ENCODE measurements at places on chromosomes 12 and 14.

GRCh38 chr12:80829767-80830166 is 108.0 kb downstream of the LIN7A start:
- no peak for DNase-seq

- DNase-seq, result no peak
These were observed 246.3 kb downstream of the PRKD1 start for GRCh38 chr14:29681316-29681715.

- no peak for DNase-seq
These were observed 234.9 kb downstream of the SUDS3 start for GRCh38 chr12:118611295-118611694.

- DNase-seq, result no peak
These were observed 8.6 kb downstream of the ASB2 start for GRCh38 chr14:93967637-93968250.

GRCh38 chr12:76422543-76423438 is 74.6 kb upstream of the BBS10 start:
- no peak for DNase-seq

DNA sequence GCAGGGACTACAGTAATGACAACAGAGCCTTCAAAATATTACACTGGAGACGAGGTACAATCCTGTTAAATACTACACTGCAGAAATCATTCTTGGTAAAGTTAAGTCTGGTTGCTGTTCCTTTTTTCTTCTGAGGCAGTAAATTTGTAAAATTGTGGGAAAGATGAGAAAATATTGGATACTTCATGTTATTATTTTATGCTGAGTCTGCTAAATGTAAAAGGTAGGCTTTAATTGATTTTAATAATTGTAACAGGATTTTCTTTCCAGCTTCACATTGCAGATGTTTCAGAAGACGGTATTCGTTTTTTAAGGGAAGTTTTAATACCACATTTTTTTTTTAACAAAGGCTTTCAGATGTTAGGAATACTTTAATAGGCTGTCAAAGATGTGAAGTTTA is 62.6 kb downstream of the WASHC4 start:
- DNase-seq, result no peak

- no peak for DNase-seq
These were observed 409.8 kb downstream of the NPAS3 start for GRCh38 chr14:33348510-33348909.

GRCh38 chr12:69645031-69645430 is 34.3 kb upstream of the LRRC10 start:
- DNase-seq, result no peak

DNA sequence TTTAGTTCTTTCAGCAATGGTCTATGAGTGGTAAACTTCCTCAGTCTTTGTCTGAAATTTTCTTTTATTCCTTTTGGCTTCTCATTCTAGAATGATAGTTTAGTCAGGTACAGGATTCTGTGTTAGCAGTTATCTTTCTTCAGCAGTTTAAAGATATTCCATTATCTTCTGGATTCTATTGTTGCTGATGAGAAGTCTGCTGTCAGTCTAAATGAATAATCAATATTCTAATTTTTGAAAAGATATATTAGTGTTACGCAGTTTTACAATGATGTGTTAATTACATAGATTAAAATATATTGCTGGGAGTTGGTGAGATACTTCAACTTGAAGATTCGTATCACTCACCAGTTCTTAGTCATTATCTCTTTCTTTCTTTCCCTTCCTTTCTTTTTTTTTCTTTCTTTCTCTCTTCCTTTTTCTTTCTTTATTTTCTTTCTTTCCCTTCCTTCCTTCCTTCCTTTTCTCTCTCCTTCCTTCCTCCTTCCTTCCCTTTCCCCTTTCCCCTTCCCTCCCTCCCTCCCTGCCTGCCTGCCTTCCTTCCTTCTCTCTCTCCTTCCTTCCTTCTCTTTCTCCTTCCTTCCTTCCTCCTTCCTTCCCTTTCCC is 17.8 kb downstream of the CACNA1C start:
- DNase-seq, result no peak

DNA sequence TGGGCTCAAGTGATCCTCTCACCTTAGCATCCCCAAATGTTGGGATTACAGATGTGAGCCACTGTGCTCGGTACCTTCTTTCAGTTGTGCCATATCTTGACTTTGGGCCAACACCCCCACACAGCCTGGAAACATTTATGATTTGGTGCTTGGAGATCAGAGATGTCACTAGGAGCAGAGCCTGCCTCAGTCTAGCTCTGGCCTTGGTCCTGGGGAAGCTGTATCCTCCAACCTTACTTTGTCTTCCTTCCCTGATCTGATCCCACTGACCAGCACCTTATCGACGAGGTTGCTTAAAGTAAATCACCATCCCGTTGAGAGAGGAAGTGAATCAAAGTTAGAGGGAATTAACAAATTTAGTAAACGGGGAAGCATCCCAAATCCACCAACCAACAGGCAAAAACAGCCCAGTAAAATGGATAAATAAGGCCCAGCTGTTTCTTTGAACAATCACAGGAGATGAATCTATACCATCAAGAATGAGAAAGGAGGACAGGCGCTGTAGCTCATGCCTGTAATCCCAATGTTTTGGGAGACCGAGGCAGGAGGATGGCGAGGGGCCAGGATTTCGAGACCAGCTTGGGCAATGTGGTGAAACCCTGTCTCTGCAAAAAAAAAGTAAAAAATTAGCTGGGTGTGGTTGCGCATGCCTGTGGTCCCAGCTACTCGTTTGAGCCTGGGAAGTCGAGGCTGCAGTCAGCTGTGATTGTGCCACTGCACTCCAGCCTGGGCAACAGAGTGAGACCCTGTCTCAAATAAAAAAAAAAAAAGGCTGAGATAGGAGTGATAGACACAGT is 3.4 kb downstream of the PLBD2 start:
- no peak for DNase-seq

DNA sequence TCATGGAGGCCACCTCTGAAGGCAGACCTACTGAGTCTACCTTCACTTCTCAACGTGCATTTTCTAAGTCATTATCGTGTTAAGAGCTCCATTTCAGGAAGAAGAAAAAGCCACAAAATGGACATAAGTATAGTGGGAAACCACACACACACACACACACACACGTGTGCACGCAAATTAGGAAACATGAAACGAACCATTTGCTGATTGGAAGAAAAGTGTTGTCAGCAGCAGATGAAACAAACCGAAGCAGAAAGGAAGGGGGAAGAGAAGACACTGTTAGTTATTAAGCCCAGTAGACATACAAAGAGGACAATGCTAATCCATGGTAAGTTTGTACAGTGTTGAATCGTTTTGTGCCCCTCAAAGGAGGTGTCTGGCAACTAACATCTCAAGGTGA is 9.9 kb upstream of the VPS33A start:
- no peak for DNase-seq

- no peak for DNase-seq
These were observed 975.1 kb downstream of the AACS start for GRCh38 chr12:126040307-126040706.

GRCh38 chr12:130658145-130658911 is 57.8 kb downstream of the RIMBP2 start:
- DNase-seq, result no peak

DNA sequence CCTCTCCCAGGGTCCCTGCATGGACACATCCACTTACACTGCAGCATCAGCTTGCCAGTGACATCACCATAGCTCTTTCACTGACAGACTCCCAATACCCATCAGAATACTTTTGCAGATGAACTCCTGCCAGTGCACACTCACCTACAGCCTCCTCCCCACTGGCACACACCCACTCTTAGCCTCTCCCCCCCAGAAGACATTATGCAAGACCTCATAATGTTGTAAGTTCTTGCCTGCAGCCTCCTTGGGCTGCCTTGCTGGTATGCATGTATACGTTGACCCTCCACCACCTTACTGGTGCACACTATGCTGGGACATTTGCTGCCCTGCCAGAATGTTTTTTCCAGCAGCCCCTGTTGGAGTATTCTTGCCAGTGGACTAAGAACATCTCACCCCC is 324.2 kb downstream of the AEBP2 start:
- DNase-seq, result no peak

GRCh38 chr12:62438098-62438692 is 28.4 kb upstream of the MON2 start:
- DNase-seq, result peak; percentile 14

- DNase-seq, result no peak
These were observed 44.7 kb downstream of the GPHB5 start for GRCh38 chr14:63273717-63274655.

GRCh38 chr14:41548666-41549065 is 58.0 kb upstream of the LRFN5 start:
- DNase-seq, result no peak

- DNase-seq, result no peak
These were observed 62.4 kb upstream of the FOXG1 start for GRCh38 chr14:28704153-28704552.

GRCh38 chr14:81341370-81341769 is 58.8 kb downstream of the STON2 start:
- no peak for DNase-seq

DNA sequence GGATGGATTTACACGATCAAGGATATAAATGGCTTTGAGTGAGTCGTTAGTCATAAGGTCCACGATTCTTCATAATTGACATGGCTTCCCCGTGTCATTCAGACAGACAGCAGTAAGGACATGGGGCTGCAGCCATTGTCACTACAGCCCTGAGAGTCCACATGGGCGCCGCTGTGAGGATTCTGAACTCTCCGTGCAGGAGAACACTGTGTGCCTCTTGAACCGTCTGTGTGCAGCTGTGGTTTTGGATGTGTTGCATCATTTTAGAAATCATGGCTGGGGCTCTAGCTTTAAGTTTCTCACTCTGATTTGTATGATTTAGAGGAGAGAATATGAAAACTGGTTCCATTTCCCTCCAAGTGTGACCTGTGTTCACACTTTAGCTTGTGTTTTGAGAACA is 47.2 kb downstream of the NPAS3 start:
- no peak for DNase-seq

- no peak for DNase-seq
These were observed 7.9 kb upstream of the TMBIM6 start for GRCh38 chr12:49733219-49734017.

DNA sequence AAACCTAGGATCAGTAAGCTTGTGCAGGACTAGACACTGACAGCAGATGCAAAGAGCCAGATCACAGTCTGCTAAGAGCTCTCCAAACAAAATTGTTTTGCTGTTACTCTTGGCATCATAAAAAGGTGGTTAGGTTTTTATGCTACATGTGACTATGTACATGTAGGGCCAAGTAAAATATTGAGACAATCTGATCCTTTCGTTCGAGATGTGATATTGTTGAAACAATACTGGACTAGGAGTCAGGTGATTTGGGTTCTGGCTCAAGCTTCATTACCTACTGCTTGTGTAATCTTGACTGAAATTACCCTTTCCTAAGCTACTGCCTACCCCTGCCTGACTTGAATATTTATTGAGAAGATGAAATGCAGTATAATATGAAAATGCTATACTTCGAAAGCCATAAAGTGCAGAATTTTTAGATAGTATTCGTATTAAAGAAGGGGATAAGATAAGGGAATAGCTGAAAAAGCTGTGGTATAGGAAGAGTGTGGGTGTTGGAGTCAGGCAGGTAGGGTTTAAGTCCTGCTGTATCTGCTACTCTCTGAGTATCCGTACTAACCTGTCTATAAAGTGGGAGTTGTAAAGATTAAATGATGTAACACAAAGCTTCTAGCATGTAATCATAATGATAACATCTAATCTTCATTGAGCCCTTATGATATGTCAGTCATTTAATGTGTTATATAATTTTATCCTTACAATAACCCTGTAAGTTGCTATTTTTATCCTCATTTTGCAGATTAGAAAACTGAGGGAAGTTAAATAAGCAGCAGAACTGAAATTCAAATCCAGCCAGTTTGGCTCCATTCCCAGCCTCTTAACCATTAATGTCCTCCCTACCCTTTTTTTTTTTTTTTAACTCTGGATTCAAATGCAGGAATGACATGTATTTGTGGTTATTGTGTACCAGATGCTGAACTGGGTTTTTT is 38.6 kb upstream of the ATF1 start:
- DNase-seq, result no peak

DNA sequence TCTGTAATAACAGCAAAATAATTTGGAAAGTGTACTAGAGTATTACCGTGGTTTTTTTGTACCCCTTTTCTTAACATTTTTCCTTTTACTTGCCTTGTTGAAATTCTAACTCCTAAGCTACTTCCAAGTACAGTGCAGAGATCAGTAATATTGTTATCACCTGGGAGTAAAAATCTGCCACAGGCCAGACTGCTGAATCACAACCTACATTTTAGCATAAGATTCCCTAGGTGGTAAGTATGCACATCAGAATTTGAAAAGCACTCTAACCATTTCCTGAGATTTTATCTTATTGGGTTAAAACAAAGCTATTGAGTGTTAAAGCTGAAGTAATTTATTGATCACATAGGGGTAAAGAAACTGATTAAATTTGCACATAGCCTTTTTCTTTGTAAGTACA is 55.2 kb upstream of the KCNH3 start:
- DNase-seq, result no peak

DNA sequence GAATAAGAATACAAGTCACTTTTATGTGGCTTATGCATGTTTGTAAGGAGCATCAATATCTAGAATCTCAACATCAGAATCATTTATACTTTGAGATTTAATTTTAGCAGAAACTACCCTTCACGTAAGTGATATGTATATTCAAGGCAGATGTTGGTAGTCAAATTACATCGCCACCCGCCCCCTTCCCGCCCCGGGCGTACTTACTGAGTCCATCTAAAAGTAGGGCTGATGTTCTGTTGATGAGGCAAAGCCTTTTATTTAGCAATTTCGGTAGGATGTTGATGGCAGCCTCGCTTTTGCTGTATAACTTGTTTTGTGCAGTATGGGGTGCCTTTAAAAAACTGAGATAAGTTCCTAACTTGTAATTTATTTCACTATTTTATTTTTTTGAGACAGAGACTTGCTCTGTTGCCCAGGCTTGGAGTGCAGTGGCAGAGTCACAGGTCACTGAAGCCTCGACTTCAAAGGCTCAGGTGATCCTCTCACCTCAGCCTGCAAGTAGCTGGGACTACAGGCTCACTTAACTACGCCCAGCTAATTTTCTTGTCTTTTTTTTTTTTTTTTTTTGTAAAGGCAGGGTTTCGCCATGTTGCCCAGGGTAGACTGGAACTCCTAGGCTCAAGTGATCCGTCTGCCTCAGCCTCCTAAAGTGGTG is 30.8 kb downstream of the KTN1 start:
- no peak for DNase-seq

DNA sequence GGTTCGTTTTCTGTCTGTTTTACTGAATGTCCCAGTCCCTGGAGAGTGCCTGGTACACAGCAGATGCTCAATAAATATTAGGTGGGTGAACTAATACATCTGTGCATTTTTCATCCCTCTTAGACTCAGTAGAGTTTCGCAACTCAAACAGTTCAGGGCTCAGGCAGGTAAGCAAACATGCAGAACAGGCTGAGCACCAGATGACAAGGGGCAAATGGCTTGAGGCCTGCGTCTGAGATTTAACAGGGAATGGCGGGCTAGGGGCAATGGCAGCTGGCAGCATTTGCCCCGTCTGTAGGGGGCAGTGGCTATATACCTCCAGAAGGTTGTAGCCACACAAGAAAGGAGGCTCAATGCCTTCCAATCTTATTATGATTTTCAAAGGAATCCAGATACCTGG is 8.6 kb upstream of the RAN start:
- no peak for DNase-seq

Measured in stimulated activated CD4-positive, alpha-beta T cell treated with anti-CD3 and anti-CD28 coated beads, Interleukin-1b, Interleukin-23, amount 100 ng/mL, for 24 hours (primary cell).